ENCODE measurements at places on chromosomes 6 and 20. TPM values are rescaled to one million over a fixed set of nuclear protein-coding genes. Genes with fewer than 3 reads are reported as not detected.
A peak's percentile ranks its signal among the peaks of the same experiment; 100 is the strongest.

PDE10A gene
- polyA plus RNA-seq = 0.54 TPM

C20orf204 gene
- polyA plus RNA-seq = 0.91 TPM

DNA sequence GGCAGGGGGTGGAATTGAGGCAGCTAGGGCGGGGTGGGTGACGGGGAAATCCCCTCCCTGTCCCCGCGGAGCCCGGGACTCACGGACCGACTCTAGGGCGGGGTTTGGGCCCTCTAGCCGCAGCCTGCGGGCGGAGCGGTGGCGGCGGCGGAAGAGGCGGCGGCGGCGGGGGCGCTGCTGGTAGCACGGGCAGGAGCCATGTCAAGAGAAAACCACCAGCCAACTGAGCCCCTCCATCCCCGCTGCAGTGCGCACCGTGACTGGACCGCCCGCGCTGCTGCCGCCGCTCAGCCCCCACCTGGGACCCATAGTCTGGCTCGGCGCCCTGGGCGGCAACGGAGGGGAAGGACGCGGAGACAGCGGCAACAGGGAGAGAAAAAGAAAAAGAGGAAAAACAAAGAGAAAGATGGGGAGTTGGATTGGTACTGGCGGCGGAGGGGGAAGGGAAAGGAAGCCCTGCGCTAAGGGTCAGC lies 1.2 kb upstream of the C6orf62 start:
- peak; percentile 72 for DNase-seq

HRH3 gene
- polyA plus RNA-seq = 0.31 TPM

DNA sequence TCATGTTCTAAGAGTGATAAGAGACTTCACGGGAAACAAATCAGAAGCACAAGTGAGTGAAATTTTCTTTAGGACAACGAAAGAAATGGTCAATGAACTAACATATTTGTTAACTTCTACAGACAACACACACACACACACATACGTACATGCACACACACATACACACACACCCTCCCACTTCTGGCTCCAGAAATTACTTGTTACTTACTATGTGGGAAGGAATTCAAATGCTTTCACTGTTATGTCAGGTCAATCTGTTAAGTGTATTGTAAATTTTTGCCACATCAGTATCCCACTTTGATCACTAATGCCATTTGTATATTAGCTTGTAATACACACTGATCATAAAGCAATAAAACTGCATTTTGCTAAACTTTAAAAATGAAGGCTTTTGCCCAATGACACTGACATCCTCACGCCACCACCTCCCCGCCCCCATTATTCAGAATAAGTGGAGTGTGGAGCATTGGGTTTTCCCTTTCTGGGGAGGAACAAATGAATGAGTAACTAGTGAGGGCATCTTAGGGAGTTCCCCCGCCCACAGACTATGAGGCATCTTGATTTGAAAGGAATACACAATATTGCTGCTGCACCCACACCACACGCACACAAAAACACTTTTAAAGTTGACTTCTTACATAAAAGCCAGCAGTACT lies 76.2 kb downstream of the ATXN1 start:
- DNase-seq = no peak
